CD4-positive, CD25-positive, alpha-beta regulatory T cell (primary cell): ENCODE measurements at places on chromosomes 2 and 18.

- no peak for DNase-seq
Measured at GRCh38 chr2:228180181-228181097, 1.0 kb downstream of the SPHKAP start.

- DNase-seq, result no peak
Measured at GRCh38 chr2:64108666-64109241, 35.5 kb downstream of the PELI1 start.

DNA sequence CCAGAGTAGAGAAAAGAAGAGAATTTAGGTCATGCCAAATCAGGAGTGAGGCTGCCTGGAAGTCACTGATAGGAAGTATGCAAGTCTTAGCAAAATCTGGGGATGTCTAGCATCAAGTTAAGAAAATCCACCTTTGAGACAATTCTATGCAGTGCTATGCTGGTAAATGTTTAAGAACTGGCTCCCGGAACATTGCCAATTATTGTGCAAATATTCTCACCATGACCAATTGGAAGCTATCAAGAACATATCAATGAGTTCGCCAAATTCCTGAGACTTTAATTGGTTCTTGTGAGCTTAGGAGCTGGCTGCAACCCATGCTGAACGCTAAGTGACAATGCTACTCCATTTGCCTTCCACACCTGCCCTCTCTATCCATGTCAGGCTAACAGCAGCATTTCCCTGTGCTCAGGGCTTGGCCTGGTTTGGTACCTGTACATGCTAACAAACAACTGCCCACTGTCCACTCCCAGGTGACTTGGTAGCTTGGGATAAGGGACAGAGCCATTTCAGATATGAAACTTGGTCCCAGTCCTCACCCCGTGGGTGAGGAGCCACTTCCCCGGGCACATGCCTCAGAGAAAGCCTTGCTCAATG lies 172.9 kb upstream of the KLHL29 start:
- no peak for DNase-seq

- no peak for DNase-seq
Measured at GRCh38 chr2:191486584-191487320, 191.2 kb upstream of the NABP1 start.

DNA sequence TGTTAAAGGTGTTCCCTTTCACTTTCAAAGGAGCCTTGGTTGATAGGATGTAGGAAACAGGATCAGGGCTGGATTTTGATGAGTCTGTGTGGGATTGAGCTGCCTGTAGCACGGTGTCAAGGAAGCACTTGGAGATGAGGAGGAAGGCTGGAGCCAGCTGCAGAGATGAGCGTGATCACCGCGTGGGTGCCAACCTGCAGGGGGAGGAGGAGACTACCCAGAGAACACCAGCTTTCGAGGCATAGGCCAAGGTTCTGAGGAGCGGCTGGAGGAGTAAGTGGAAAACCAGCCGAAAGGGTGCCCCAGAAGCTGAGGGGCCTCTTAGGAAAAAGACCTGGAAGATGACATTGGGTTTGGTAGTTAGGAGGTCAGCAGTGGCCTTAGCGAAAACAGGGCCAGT lies 64.2 kb downstream of the TGOLN2 start:
- no peak for DNase-seq

GRCh38 chr2:129366263-129366662 lies 613.2 kb upstream of the RAB6C start:
- DNase-seq, result no peak

DNA sequence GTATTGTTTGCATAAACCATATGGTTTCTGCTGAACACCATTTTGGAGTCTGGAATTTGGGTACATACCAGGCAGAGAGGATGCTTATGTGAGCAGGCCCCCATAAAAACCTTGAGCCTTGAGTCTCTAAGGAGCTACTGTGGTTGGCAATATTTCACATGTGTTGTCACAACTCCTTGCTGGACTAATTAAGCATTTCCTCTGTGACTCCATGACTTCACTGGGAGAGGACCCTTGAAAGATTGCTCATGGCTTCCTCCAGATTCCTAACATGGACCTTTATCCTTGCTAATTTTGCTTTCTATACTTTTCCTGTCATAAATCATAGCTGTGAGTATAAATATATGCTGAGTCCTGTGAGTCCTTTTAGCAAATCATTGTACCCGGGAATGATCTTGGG lies 7.6 kb upstream of the COQ10B start:
- DNase-seq, result no peak

DNA sequence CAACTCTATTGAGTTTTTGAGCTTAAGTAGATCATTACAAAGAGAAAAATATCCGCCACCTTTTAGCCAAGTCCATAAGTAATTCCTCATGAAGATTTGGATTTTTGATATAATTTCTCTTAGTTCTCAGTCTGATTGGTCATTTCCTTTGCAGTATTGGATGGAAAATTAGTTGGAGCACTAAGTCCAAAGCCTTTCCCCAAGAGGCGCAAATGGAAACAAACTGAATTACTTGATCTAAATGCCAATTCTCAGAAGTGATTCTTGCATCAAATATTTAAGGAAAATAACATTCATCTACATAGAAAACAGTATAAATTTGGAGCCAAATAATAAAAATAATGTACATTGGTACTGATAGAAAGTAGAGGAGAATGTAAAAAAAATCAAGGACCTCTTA lies 115.6 kb downstream of the CACNB4 start:
- DNase-seq, result no peak

GRCh38 chr18:70627182-70627802 lies 338.4 kb downstream of the SOCS6 start:
- DNase-seq, result no peak

GRCh38 chr2:8565399-8566154 lies 116.3 kb upstream of the ID2 start:
- DNase-seq, result no peak

DNA sequence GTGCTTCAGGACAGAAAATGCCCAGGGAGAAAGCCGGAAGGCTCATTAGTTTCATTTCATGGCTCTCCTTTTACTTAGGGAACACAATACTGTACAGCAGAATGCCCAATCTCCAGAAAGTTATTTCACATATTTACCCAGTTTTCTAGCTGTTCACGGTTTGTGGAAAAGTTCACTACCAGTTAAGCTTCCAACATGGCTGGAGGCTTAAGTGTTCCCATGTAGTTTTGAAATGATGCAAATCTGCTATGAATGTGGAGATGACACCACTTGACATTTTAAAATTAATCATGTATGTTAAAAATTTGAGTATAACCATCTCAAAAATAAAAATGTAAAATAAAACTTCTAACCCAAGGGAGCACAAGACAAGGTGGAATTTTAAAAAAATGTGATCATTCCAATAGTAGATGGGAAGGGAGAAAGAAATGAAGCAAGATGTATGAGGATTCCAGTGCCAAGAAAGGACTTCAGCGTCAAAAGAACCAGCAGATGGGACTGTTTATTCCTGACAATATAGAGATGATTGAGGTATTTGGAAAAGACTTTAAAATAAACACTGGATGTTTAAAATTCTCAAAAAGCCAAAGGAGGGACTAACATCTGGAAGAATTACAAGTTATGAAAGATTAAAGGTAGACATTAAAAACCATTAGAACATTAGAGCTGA lies 60.9 kb upstream of the OSR1 start:
- DNase-seq, result no peak

GRCh38 chr18:52462853-52463252 lies 122.9 kb downstream of the DCC start:
- DNase-seq, result no peak

DNA sequence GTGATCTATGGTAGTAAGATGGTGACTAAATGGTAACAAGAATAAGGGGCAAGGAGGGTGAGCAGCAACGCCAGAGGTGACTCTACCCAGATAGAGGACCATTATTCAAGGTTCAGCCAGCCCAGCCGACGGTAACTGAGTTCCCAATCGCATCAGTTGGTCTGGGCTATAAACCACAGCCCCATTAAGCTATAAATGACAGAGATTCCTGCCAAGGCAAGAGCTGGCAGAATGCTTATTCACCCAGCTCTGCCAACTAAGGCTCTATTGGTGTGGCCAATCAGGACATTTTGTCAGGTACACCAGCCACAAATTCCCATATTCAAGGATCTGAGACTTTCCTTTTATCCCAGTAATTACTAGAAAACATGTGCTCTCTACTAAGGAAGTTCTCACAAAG lies 3.6 kb downstream of the CHN1 start:
- DNase-seq, result no peak

GRCh38 chr18:54813977-54814565 lies 14.2 kb upstream of the RAB27B start:
- no peak for DNase-seq

DNA sequence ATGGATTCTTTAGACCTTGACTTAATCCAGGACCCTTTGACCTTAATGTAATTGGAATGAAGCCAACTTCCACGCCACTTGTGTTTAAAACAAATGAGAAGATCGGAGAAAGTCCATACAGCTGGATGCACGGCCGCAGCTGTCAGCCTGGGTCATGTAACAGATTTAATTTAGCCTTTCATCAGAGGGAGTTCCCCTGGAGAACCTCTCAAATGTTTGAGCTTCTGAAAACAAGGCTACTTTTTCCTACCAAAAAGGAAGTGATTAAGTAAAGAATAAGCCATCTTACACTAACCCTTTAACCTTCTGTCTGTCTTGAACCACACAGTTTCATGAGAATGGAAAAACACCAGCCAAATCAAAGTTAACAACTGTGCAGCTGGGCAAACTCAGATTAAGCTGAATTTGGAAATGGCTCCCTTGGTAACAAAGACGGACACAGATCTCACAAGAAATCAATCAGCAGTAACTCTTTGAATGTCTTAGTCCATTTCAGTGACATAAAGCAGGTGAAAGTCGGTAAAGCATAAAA lies 103.6 kb downstream of the DOCK10 start:
- DNase-seq, result no peak
